ENCODE measurements at places on chromosomes 4 and X.

- DNase-seq, result no peak
These were observed 271.2 kb downstream of the RAB28 start for GRCh38 chr4:13212936-13213335.

DNA sequence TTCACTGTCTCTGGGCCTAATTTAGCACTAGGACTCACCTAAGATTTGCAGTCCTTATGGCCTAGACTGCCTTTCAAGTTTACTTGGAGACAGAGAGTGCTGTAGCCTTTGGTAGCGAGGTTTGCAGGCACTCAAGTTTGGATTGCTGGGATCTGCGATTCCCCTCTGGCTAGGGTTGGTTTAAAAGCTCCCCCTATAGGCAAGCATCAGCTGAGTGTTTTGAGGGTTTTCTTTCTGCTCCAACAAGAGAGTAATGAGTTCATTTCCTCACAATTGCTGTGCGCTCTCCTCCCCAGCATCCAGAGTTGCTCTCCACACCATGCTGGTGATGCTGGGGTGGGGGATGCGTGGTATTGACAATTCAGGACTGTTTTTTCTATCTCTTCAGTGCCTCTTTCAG is 206.9 kb downstream of the GLUD2 start:
- DNase-seq, result no peak

DNA sequence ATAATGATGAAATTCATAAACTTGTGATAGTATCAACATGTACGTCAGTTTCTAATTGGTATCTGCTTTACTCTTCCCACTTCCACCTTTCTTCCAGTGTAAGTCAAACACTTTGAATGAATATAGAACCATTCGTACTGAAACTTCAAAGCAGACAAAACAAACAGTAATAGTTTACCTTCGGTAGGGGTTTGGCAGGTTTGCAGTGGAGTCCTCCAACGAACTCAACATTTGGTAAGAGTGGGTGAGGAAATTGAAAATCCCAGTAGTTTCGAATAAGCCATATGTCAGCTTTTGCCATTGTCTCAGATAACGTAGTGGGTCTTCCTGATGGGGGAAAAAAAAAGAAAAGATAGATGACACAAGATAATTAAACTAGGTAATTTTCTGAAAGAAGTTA is 2.2 kb downstream of the UGT2B4 start:
- DNase-seq, result no peak

- DNase-seq, result no peak
These were observed at the start of gene STAP1 for GRCh38 chr4:67558493-67558892. Gene STAP1, plus strand, starts transcription at chr4:67558727. Its CDS starts 83 bp downstream, at chr4:67558810.

DNA sequence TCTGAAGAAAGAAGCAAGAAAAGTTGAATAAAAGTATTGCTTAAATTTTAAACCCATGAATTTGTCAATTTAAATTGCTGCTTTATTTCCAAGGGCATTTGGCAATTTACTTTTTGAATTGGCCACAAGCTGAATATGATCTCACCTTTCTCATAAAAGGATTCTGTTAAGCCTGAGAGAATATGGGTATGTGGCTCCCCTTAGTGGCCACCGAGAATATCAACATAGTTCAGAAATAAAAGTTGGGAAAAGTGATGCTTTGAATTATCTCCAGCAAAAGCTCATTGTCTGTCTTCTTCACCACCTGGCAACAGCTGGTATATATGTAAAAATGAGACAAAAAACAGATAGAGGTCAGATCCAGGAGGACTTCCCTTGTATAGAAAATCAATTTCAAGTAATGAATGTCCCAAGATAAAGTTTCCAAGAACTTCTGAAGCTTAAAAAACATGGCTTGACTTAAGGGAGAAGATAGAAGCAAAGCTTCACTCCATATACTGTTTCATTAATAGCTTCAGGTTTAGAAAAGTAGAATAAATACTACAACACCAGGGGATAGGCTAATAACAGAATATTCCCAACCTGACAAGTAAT is 290.7 kb upstream of the FAM241A start:
- peak; percentile 39 for DNase-seq

- no peak for DNase-seq
These were observed 31.0 kb downstream of the SLC9B1 start for GRCh38 chr4:102988429-102989020.

GRCh38 chr4:111707491-111707890 is 437.8 kb upstream of the FAM241A start:
- DNase-seq, result no peak

DNA sequence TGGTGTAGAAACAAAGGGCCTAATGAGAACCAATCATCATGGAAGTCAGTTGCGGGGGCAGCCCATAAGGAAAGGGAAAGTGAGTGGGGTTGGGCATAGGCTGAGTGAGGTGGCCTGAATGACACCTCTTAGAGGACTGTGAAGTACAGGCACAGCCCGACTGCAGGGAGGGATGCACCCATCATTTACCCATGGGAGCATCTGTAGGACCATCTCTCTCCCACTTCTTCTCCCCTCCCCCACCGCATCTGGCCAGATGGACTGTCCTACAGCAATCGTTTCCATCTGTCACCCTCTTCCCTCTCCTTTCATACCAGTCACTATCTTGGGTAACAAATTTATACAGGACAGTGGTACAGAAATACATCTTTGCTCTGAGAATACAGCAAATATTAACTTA is 4.2 kb downstream of the STBD1 start:
- no peak for DNase-seq

DNA sequence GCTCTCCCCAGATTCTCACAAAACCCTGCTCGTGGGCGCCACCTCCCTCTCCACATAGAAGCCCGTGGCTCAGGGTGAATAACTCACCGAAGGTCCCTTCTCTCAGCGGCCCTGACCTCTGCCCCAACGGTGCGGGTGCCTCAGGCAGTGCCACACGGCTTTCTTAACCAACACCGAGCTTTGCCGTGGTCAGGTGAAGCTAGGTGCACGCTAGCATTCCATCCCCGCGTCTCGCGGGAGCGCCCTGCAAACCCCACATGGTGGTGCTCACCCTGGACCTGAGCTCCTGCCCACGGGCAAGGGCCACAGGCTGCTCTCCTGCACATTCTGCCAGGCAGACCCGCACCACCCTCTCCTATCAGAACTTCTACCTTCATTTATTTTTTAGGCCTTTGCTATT is 18.4 kb downstream of the LRPAP1 start:
- DNase-seq, result no peak

- no peak for DNase-seq
These were observed 916 bp downstream of the MXRA5 start for GRCh38 chrX:3345281-3346191.

- DNase-seq, result no peak
These were observed 14.8 kb downstream of the IL13RA1 start for GRCh38 chrX:118742176-118742575.

DNA sequence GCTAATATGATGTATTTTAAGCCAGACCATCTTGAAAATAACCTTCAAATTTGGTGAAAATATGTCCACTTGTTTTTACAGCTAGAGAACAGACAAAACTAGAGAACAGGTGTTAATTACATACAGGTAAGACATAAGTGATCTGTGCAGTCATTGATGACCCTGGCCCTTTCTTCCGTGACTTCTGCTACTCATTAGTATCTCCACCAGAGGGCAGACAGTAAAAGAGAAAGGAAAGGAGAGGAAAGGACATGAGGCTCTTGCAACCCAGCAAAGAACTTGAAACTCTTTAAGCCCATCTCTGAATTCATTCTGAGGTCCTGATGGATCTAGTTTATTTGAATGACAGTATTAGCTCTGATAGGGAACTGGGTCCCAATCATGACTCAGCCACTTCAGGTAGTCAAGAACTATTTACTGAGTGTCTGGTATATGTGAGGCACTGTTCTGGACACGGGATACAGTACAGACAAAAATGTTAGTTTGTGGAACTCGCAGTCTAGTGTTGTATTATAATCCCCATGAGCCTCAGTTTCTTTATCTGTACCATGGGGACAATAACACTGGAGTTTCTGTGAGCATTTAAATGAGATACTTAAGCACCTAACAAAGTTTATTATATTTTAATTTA is 121.0 kb upstream of the TEX13D start:
- peak; percentile 8 for DNase-seq

DNA sequence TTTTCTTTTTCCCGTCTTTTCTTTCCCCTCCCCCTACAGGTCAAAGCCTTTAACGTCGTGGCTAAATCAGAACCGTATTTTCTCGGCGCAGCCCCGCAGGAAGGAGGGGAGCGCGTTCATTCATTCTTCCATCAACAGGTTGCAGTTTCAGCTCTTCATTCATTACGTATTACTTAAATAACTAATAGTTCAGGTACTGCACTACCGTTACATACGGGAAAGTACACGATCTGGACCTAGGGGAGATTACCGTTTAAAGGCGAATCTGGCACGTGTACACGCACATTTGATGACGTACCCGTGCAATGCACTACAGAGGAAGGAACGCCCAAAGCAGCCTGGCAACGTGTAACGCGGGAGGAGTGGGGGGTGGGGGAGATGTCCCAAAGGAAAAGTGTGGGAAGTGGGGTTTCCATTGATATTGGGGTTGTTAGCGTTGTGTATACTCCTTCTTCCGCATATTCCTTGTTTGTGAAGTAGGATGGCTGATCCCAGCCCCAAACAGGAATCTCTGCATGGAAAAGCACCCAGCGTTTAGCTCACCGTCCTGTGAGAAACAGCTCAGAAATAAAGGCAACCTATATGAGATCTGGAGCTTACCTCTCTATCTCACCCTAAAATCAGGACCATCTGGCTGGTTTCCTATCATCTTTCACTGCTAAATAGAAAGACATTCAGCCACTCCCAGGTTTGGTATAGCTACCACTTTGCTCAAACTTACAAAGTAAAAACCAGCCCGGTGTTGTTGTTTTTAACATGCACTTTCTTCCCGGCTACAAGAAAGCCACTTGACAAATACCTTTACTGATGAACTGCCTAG is 585 bp upstream of the SEC24D start:
- DNase-seq, result peak; percentile 31

GRCh38 chrX:30883138-30883537 is 5.9 kb downstream of the TAB3 start:
- DNase-seq, result no peak

All from HCT116 (cell line).